ENCODE measurements at places on chromosomes 16 and 17.

GRCh38 chr17:68297195-68297594, 5.9 kb downstream of the ARSG start:
- DNase-seq: no peak

DNA sequence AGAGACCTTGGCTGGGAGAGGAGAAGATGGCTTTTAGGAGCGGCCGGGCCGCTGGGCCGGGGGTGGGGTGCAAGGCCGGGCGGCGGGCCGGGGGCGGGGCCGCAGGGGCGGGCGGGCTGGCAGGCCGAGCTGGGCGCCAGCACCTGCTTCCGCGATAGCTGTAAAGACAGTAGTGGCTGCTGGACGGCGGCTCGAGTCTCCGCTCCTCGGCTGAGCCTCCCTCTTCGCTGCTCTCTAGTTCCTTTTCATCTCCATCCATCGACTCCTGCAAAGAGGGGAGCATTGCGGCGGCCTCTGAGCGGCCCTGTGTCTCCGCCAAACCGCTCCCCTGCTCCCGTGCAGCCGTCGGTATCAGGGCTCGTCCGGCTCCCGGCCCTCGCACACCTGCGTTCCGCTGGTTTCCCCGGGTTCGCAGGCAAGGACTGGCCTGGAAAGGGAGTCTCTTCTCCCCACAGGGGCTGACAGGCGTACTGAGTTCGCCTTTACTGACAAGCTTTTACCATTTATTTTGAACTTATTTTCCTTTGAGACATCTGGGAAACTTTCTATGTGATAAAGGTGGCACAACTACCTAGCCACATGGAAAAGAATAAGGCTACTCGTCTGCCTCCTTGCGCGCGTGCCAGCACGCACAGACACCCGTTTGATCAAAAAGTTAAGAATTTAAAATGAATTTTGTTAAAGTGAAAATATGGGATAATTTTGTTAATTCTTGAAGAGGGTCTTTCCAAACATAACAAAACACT, at the start of gene C17orf75:
TSS of gene C17orf75 (minus strand) at position 317 of the 746 bp plus-strand sequence. CDS start at position 283, 34 bp downstream.
- DNase-seq: no peak

GRCh38 chr17:17560975-17561374, 30.5 kb downstream of the PEMT start:
- DNase-seq: no peak

GRCh38 chr16:15620611-15621195, 22.3 kb downstream of the MARF1 start:
- no peak for DNase-seq

GRCh38 chr17:67377488-67378453, 690 bp downstream of the PITPNC1 start:
- DNase-seq: peak; percentile 18

DNA sequence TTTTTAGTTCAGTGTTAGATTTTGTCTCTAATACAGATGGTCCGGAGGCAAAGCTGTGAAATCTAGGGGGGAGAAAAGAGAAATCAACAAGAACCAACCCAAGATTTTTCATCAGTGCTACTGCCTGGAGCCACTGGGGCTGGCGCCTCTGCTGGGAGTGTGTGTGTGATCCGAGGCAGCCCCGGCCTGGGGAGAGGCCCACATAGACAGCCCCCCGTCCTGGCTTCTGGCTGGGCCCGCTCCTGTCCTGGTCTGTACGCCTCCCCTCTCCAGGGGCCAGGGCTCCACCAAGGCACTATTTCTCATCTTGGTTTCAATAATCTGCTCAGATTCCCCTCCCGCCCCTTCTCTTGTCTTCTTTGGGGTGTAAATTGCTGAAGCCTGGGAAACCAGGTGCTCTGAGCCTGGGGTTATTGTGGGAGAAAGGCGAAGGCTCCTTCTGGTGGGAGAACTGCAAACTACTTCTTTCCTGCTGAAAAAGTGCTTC, 7.8 kb downstream of the BAHCC1 start:
- no peak for DNase-seq

DNA sequence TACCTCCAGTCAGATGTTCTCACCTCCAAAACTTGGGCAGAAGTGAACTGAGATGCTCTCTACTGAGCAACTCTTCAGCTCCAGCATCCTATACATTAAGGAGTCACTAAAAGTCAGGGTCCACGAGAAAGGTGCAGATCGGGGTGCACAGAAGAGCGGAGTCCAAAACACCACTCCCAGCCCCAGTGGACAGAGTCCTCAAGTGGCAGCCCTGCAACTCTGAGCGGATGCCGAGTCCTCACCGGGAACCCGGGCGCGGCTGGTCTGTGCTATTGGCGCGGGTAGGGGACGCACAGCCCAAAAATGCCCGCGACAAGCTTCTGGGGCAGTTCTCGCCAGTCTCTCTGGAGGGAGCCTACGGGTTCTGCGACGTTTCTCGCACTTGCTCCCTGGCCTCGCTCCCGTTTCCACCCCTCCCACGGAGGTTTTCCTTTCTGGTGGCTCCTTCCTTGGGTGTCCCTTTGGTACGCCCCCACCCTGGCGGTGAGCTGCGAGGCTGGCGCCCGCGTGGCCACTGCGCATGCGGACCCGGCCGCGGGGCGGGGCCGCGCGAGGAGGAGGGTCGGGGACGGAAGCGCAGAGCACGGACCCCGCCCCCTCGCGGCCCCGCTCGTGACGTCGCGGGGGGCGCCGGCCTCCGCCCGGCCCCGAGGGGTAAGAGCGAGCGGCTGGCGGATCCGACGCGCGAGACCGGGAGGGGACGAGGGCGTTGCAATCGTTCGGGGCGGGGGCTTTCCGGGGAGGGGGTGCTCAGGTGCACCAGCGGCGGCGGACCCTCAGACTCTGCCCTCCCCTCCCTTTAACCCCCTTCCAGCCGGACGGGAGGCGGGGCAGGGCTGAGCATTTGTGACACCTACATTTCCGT, at the start of gene TMEM219:
TSS of gene TMEM219 (plus strand) at position 601 of the 865 bp plus-strand sequence. CDS start 1,065 bp downstream, outside the sequence.
- DNase-seq: no peak
